ENCODE measurements at places on chromosomes 2 and 18.

DNA sequence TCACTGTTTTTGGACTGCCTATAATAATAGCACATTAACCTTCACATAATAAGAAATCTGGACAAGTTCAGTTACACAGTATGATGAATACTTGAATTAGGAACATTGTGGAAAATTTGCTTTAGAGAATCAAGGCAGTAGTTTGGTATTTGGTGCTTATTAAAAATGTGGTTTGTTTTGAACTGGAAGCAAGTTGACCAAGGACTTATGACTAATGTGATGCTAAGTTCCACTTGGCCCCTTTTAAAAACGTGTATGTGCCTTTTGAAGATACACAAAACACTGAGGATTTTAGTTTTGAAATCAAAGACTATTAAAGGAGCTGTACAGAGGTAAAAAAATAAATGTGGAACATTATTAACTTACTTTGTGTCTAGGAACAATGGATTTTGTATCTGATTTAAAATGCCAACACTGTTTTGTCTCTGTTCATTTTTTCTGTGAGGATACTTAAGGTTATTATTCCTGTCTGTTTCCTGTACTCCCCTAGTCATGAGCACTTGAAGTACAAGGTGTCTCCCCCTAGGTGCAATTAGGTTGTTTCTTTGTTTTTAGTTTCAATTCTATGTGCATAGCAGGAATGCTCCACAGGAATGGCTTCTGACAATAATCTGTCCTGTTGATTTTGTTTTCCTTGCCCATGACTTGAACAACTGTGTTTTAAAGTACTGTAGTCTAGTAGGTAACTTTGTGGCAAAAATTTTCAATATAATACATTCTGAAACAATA, 49.6 kb upstream of the PTH2R start:
- DNase-seq, result no peak

DNA sequence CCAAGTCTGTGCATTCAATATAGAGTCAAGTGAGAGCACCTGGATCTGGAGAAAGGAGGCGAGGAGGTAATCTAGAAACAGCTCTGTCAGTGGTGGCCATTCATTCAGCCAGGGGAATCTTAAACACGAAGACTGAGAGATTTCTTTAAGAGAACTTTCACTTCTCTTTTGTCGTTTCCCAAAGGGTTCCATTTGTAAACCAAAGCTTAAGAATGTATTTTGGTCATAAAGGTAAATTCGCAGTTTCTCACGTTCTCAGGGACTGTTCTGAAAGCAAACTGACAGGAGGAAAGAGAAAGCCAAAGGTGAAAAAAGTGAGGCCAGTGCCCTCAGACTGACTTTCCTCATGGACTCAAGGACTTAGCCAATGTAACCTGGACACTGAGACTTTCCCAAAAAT, 513.5 kb downstream of the CMPK2 start:
- no peak for DNase-seq

- DNase-seq, result no peak
Measured at GRCh38 chr2:220365023-220365422, 737.6 kb downstream of the SLC4A3 start.

- DNase-seq, result no peak
Measured at GRCh38 chr2:60149176-60149575, 404.3 kb downstream of the BCL11A start.

- no peak for DNase-seq
Measured at GRCh38 chr18:56532176-56532840, 106.1 kb downstream of the TXNL1 start.

GRCh38 chr2:226387499-226387942, 412.1 kb downstream of the IRS1 start:
- DNase-seq, result no peak

- DNase-seq, result no peak
Measured at GRCh38 chr18:79531926-79532312, 136.2 kb downstream of the NFATC1 start.

GRCh38 chr2:98013407-98014042, 17.8 kb upstream of the TMEM131 start:
- no peak for DNase-seq

DNA sequence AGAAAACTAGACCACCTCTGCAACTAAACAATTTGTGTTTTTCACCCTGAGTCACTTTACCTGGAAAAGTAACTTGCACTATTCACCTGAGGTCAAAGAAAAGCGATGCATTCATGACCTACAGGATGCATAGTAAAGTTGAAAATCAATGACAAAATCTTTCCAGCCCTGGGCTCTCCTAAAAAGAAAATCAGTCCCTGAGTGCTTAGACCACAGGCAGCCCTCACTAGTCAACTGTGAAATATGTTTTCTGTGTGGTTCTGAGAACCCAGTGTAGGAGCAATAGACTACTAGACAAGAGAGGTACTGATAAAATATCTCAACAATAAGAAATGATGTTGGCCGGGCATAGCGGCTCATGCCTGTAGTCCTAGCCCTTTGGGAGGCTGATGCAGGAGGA, 133.1 kb downstream of the TXNL1 start:
- no peak for DNase-seq

GRCh38 chr18:68830256-68831045, 32.6 kb downstream of the CCDC102B start:
- DNase-seq, result no peak

- DNase-seq, result no peak
Measured at GRCh38 chr2:3704692-3705091, 1.3 kb downstream of the DCDC2C start.

GRCh38 chr2:175737722-175738361, 264.2 kb downstream of the LNPK start:
- DNase-seq, result no peak

GRCh38 chr2:16767789-16768476, 102.3 kb upstream of the CYRIA start:
- DNase-seq, result no peak

DNA sequence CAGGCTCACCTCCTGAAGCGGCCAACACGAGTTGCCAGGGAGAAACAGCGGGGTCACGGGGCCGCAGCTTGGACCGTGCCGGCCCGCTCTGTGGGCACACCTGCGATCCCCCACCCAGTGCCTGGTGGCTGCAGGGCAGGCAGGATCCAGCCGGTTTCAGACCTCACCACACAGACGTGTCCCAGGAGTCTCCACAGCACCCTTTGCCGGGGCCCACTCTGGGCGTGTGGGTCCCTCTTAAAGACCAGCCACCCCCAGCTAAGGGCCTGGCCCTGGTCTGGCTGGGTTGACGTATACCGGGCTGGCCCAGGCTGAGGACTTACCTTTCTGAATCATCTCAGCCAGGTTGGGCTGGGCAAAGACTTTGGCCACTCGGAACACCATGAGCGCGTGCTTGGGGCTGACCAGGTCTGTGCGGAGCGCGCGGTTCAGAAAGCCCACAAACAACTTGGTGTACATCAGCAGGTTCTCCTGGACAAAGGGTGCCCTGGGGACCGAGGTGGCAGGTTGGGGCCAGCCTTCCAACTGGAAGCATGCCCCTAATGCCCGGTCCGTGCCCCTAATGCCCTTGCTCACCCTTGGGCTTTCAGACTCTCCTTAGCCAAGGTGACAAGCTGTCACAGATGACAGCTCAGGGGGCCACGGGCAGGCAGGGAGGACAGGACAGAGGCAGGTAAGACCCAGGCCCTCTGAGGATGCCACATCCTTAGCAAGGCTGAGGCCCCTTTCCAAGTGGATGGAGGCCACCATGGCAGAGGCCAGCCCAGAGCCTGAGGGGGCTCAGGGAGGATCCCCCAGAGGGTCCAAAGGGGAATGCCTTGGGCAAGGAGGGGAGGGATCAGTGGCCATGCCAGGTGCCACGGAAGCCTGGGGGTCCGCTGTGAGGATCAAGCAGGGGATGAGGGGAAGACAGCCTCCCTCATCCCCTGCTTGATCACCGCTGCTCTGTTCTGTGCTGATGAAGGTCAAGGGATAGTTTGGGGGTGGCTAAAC, 10.2 kb upstream of the CCDC74B start:
- DNase-seq, result no peak

GRCh38 chr2:128491692-128492244, 173.1 kb upstream of the HS6ST1 start:
- peak; percentile 49 for DNase-seq

GRCh38 chr2:203809084-203809521, 58.5 kb upstream of the CTLA4 start:
- DNase-seq, result no peak

DNA sequence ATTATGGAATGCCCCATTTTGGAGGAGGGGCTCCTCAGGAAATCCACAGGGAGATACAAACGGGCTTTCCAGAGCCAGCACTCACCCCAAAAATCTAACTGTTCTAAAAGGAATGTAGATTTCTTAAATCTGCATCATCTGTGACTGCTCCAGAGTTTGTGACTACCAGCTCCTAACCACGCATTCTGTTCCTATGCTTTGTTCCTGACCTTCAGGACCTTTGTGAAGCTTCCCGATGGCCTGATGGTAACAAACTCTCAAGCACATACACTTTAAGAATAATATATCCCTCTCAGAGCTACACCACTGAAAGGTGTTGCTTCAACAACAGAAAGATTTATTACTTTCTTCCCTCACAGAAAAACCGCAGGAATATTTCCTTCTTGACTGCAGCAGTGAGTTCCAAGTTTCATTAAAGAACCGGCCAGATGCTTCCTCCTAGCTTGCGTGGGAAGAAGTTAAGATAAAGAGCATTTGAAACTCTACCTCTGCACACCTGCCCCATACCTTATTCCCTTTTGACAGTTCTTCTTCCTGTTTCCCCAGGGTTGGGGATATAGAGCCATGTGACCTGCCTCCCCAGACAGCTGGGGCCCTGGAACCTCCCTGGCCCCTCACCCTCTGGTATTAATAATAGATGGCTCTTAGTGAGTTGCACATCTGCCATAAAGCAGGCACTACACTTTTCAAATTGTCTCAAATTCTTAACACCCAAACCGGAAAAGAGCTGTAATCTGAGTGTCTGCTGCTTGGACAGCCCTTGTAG, 40.2 kb upstream of the EML4 start:
- no peak for DNase-seq

DNA sequence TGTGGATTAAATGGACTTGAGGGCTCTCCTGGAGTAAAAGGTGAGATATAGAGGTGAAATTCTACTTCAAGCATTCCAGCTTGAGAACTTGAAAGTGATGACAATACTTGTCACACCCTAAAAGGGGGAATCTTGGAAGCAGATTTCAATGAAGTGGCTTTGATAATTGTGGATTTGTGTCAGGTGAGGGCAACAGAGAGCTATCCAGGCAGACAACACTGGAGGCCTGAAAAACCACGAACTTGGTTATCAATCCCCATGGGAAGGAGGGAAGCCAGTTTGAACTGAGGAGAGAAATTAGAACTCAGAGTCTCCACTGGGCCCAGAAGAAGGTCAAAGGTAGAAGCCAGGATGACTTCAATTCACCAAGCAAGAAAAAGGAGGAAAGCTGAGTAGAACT, 263.9 kb downstream of the FIGN start:
- peak; percentile 55 for DNase-seq

DNA sequence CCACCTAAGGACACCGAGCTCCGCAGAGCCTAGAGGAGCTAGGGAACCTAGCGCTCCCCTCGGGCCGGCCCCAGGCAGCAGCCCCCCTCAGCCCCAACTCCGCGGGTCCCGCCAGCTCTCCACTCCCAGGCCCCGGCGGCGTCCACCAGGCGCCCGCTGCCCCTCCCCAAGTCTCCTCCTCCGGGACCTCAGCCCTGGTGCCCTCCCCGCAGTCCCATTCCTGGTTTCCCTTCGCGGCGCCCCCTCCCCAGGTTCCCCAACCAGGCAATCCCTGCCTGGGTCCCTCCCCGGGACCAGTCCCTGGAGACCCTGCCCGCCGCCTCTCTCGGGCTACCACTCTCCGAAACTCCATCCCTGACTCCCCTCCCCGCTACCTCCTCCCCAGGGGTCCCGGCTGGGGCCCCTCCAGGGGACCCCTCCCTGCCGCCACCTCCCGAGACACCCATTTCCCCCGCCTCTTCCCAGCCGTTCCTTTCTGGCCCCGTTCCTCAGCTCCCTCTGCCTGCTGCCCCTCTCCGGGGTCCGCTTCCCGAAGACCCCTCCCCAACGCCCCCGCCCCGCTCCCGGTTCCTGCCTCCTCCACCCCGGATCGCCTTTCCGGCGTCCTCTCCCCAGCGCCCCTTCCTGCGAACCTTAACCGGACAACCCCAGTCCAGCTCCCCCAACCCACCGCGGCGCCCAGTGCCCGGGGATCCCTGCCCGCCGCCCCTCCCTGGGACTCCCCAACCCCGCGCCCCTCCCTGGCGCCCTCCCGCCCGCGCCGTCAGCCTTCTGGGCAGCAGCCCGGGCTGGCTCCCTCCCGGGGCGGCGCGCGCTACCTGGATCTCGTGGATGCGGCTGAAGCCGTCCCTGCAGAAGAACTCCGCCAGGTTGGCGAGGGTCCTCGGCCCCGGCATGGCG, 678 bp downstream of the CYP27C1 start:
- DNase-seq, result peak; percentile 78

DNA sequence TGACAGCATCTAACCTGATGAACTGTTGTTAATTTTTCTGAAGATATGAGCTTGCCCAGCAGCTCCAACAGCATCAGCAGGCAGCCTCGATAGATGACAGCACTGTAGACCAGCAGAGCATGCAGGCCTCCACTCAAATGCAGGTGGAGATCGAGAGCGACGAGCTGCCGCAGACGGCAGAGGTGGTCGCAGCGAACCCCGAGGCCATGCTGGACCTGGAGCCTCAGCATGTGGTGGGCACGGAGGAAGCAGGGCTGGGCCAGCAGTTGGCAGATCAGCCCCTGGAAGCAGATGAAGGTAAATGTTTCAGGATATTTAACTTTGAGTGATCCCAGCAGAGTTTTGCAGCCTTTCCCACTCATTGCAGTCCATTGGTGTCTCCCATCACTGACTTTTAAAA, 85.9 kb downstream of the ZNF236 start:
- DNase-seq, result no peak

GRCh38 chr2:125855204-125855603, 800.8 kb upstream of the GYPC start:
- DNase-seq, result no peak

GRCh38 chr18:50282521-50283335, 1.4 kb upstream of the MBD1 start:
- no peak for DNase-seq

DNA sequence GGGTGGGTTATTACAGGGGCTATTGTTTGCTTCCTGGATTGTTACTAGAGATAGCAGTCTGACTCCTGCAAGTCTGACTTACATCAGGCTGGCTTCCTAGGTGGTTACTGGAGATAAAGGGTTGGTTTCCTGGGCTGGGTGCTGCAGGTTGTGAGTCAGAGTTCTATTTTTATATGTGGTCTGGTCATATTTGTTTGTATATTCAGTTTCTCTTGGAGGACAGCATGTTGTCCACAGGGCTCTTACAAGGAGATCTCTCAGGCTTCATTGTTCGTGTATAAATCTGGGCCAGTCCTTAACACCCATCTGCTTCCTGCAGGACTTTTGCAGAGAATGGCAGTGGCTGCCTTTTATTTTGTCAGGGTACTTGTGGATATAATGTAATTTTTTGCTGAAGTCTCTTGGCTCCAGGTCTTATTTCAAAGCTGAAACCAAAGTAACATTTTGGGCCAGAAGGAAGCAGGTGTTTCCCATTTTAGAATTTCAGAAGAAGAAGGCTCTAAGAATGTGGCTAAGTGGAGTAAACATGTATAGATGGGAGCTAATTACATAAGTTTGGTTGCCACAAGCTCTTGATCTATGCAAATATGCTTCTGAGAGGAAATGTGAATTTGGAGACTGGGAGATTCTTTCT, 65.9 kb upstream of the SLC16A14 start:
- no peak for DNase-seq
